ENCODE measurements at places on chromosomes 2 and 18. TPM values are rescaled to one million over a fixed set of nuclear protein-coding genes. Genes with fewer than 3 reads are reported as not detected.

GRCh38 chr2:3633982-3634595 lies 23.9 kb upstream of the ALLC start:
- no peaks in the 10 kb centered on the region for H3K27me3 ChIP-seq
- H3K27ac ChIP-seq, result no peak overlapping the region
- H3K36me3 ChIP-seq, result no peaks in the 10 kb centered on the region
- no peaks in the 10 kb centered on the region for H3K4me1 ChIP-seq
- no peak overlapping the region for H3K4me3 ChIP-seq
- peak; percentile 25 for DNase-seq

Gene AQP4
- total RNA-seq, result 0.42 TPM

Gene FOXI3
- total RNA-seq, result 18.3 TPM

GRCh38 chr18:2969695-2970094 lies 43.2 kb downstream of the LPIN2 start:
- no peak overlapping the region for H3K27ac ChIP-seq
- peaks cover 3% of the 10 kb centered on the region for H3K4me1 ChIP-seq
- DNase-seq, result no peak
- H3K36me3 ChIP-seq, result no peaks in the 10 kb centered on the region

- H3K4me3 ChIP-seq, result no peak overlapping the region
- H3K27me3 ChIP-seq, result no peaks in the 10 kb centered on the region
- no peak overlapping the region for H3K27ac ChIP-seq
- DNase-seq, result no peak
- no peaks in the 10 kb centered on the region for H3K4me1 ChIP-seq
These were observed 16.9 kb downstream of the HNMT start for GRCh38 chr2:137981112-137981656.

DNA sequence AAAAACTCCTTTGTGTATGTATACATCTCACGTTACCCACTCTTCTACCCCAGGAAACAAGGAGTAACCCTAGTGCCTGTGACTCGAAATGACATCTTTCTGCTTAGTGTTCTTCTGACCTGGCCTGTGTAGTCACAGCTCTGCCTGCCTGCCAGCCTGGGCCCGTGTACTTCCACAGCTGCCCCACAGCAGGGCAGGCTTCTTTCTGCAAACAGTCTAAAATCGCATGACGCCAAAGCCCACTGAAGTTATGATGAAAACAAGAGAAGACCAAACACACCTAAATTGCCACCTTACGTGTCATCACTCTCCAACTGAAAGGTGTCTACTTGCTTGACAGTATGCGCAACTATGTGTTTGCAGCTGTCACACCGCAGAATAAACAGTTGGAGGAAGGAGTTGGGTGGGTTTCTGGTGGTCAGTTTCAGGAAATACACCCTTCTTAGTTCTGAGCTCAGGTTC lies 1.5 kb downstream of the GAREM1 start:
- H3K4me3 ChIP-seq, result peak overlapping the region; percentile 72
- H3K4me1 ChIP-seq, result peaks cover 10% of the 10 kb centered on the region
- no peak for DNase-seq
- peaks cover 3% of the 10 kb centered on the region for H3K27me3 ChIP-seq
- H3K36me3 ChIP-seq, result peaks cover 3% of the 10 kb centered on the region

Gene C2orf78
- total RNA-seq, result 0.09 TPM

Gene SCYGR4
- not detected for total RNA-seq

Gene PTPN2
- 48.7 TPM for total RNA-seq

DNA sequence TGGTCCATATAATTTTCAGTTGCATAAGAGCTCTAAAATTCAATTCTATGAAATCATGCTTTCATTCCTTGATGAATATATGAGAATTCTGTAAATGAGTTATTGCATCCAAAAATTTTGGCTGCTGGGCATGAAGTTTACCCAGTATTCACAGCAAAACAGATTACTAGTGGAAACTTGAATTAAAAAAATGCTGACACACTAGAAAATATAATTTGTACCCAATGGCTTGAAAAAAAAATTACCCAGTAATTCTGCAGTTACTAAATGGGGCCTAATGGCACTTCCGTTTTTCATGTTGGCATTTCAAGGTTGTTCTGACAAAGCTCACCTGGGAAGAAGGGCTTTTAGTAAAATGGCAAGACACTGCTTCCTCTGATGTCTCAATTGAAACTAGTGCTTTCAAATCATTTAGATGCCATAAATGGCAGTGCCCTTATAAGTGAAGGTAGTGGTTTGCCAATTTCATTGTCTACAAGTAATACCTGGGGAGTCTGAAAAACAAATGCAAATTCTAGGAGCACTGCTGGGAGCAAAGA lies 343.6 kb downstream of the TDRD15 start:
- no peak overlapping the region for H3K27ac ChIP-seq
- H3K27me3 ChIP-seq, result no peaks in the 10 kb centered on the region
- H3K4me1 ChIP-seq, result no peaks in the 10 kb centered on the region
- H3K4me3 ChIP-seq, result no peak overlapping the region
- no peaks in the 10 kb centered on the region for H3K36me3 ChIP-seq

DNA sequence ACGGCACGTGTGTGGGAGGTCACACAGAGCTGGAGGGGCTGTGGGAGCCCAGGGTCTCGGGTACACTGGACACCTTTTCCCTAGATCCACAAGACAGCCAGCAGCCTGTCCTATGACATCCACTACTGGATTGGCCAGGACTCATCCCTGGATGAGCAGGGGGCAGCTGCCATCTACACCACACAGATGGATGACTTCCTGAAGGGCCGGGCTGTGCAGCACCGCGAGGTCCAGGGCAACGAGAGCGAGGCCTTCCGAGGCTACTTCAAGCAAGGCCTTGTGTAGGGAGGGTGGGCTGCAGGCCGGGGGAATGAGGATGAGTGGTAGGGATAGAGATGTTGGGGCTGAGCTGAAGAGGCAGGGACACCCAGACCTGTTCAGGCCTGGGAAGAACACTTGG lies 6.6 kb downstream of the VIL1 start:
- H3K27ac ChIP-seq, result no peak overlapping the region
- no peaks in the 10 kb centered on the region for H3K36me3 ChIP-seq
- DNase-seq, result no peak
- no peaks in the 10 kb centered on the region for H3K4me1 ChIP-seq

Data from H9 (cell line).